ENCODE measurements at places on chromosomes 5 and 9. TPM values are rescaled to one million over a fixed set of nuclear protein-coding genes. Genes with fewer than 3 reads are reported as not detected.

The PNPLA7 gene
- total RNA-seq: 3.6 TPM

The THBS4 gene
- 1.3 TPM for total RNA-seq

The IFNA2 gene
- total RNA-seq: not detected

The HNRNPA0 gene
- total RNA-seq: 42.3 TPM

The PTBP3 gene
- total RNA-seq: 73.1 TPM

The FOXI1 gene
- total RNA-seq: not detected

The DRD1 gene
- total RNA-seq: not detected

The IL31RA gene
- total RNA-seq: 2.4 TPM

The SURF4 gene
- 129 TPM for total RNA-seq

The IL9 gene
- not detected for total RNA-seq

- DNase-seq: no peak
These were observed 2.0 kb downstream of the CYFIP2 start for GRCh38 chr5:157267761-157268480.

DNA sequence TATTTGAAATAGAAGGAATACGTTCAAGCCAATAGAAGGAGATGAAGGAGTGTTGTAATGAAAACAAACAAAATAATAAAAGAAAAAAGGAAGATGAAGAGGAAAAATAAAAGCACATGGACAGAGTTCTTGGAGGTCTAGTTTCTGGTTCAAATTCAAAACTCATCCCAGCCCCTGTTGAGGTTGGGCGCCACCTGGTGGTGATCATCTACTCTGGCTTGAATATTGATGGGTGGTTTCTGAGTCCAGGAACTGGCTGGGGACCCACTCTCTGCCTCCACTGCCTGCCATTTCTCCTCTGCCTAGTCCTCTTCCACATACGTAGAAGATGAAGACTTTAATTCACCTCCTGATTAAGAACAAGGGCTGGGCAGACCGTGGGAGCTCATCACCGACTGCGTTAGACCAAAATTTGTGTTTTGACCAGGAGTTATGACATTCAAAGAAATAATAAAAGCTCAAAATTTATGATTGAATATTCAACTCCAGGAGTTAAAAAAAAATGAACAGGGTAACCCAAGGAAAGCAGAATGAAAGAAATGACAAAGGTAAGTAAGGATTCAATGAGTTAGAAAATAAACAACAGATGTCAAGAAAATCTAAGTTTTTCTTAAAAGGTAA lies 99.0 kb upstream of the SLC1A3 start:
- peak; percentile 85 for DNase-seq

GRCh38 chr9:105531530-105531929 lies 26.4 kb upstream of the FKTN start:
- no peak for DNase-seq

GRCh38 chr9:79829566-79830302 lies 258.0 kb downstream of the TLE4 start:
- DNase-seq: no peak

DNA sequence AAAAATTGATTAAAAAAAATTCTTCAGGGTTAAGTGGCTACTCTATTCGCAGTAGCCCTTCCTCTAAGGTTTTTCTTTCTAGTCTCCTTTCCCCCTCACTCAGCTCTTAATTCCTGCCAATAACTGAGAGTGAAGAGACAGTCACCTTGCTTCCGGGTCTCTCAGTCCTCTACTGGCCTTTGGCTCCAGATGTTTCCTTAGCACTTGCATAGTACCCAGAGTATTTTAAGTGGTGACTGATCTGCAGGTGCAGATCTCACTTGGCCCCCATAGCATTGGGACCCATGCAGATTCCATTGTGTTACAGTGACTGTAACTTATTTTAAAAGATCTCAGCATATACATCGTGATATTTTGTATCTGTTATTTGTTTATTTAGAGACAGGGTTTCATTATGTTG lies 66.2 kb downstream of the GCNT1 start:
- no peak for DNase-seq

GRCh38 chr5:160970605-160971191 lies 118.7 kb upstream of the ATP10B start:
- no peak for DNase-seq

- DNase-seq: no peak
These were observed 118.7 kb downstream of the ZNF462 start for GRCh38 chr9:106981396-106982287.

GRCh38 chr5:35369965-35370790 lies 139.9 kb upstream of the PRLR start:
- DNase-seq: no peak

DNA sequence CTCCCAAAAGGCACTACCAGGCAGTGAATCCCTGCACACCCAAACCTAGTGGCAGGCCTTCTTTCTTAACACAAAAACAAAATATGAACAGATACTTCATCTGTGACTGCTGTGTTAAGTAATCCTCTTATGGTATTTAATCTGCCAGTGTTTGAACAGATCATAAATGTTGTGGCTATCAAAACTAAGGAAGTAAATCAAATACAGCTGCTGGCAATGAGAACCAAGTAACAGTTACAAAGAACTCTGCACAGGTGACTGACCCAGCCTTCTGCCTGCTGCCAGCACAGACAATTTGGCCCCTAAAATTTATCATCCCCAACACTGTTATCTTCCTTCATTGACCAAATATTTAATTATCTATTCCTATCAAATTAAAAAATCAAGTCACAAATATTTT lies 78.0 kb downstream of the GNAQ start:
- DNase-seq: no peak

- DNase-seq: no peak
These were observed 41.5 kb upstream of the MAP1B start for GRCh38 chr5:72065751-72066255.

DNA sequence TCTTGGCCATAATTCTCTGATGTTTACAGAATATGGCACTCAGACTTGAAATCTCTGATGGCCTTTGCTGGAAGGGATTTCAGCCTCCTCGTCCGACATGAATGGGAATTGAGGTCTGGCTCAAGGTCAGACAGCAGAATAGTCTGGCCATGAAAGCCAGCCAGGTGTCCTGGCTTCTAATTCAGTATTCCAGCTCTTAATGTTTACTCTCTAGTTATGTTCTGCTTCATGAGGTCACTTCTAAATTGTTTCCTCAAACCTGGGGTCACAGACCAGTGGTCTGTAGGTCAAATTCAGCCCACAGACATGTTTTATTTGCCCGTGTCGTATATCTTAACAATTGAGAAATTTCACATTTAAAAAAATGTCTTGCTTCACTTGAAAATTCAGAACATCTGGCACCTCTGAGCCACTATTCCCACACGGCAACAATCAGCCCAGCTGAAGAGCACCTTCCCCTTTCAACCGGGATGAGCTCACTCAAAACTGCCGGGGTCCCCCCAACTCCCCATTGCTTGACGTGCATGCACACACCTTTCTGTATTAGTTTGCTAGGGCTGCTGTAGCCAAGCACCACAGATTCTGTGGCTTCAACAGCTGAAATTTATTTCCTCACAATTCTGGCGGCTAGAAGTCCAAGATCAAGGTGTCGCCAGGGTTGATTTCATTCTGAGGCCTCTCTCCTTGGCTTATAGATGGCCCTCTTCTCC lies 243.5 kb downstream of the ENC1 start:
- no peak for DNase-seq

- DNase-seq: no peak
These were observed 79.1 kb downstream of the OLFM1 start for GRCh38 chr9:135166565-135166964.

DNA sequence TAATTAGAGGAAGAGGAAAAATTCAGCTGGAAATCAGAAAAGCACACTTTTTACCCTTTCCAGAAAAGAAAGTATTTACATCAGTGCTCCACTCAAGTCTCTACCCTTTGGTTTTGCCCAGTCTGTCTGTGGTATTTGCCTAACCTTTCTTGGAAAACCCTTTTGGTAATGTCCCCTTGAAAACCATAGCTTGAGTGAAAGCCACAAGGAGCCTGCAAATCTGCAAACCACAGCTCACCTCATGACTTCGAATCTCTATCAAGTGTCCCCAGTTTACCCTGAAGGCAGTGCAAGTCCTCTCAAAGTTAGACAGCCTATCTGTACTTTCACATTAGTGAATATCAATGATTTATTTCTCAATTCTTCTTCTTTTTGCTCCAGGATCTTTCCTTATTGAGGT lies 162.1 kb upstream of the TSLP start:
- no peak for DNase-seq

- no peak for DNase-seq
These were observed 70.4 kb downstream of the RAPGEF1 start for GRCh38 chr9:131669269-131670157.

- DNase-seq: no peak
These were observed 24.8 kb downstream of the SMC2 start for GRCh38 chr9:104118916-104119315.

DNA sequence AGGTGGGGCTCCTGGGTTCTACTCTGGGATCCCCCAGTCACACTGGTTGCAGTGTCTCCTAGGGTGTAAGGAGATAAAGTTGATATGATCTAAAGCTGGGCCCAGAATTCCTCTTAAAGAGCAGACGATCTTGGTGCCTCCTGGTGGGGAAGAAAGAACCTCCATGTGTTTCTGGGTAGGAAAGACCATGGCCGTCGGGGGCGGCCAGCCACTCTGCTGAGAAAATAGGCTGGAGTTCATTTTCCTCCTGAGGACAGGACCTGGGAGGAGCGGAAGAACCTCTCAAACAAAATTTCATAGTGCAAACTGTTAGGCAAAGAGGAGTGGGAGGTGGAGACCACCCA lies 163.8 kb upstream of the TBC1D2 start:
- no peak for DNase-seq

DNA sequence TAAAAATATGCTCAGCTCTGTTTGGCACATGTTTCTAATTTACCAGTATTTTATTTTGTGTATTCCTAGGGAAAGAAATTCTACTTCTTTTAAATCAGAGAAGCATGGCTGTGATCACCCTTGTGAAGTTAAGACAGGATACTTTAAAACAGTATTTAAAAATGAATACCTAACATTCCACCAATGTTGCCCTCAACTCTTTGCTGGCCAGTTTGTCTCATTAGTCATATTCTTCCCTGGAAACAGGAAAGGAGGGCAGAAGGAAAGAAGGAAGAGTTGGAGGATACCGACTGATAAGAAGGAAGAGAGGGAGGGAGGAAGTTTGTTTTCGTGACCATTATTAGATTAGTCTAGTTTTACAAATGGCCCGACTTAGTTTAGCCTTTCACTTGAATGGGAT lies 137.4 kb downstream of the PLK2 start:
- no peak for DNase-seq

DNA sequence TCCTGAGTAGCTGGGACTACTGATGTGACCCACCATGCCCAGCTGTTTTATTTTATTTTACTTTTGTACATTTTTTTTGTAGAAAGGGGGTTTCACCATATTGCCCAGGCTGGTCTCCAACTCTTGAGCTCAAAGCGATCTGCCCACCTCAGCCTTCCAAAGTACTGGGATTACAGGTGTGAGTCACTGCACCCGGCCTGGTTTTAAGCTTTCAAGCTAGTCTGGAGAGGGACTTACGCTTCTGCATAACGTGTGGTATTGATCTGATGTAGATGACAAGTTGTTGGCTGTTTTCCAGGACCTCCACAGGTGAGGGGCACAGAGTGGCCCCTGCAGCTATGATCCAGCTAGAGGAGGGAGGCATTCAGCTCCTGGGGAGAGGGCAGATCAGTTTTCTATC lies 6.8 kb upstream of the CCL21 start:
- no peak for DNase-seq

- no peak for DNase-seq
These were observed 17.8 kb upstream of the COL15A1 start for GRCh38 chr9:98925956-98926355.

DNA sequence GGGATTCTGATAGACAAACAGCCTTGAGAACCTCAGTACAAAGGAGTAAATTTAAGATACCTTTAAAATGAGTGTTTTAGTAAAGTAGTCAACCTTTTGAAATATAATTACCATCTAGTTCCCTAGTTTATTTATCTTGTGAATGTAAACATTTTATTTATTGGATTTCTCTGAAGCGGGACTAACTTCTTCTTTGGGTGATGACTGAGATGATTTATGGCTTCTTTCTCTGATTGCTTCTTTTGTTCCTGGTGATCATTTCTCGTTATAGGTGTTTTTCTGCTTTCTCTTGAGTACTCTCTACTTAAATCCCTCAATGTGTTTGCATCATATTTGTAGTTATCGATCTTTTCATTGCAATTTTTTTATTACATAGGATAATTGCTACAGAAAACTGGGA lies 33.2 kb downstream of the PRDM6 start:
- DNase-seq: no peak

GRCh38 chr9:111978616-111979015 lies 82.0 kb downstream of the UGCG start:
- no peak for DNase-seq

DNA sequence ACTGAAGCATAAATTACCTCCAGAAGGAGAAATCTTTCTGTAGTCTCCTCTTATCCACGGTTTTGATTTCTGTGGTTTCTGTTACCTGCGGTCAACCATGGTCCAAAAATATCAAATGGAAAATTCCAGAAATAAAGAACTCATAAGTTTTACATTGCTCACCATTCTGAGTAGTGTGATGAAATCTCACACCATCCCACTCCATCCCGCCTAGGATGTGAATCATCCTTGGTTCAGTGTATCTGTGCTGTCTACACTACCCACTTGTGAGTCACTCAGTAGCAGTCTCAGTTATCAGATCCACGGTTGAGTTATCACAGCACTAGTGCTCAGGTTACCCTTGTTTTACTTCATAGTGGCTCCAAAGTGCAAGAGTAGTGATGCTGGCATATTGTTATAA lies 371.2 kb downstream of the NFIB start:
- DNase-seq: no peak

Data from Calu3 (cell line).